ENCODE measurements at places on chromosomes 7 and 10.
A peak's percentile ranks its signal among the peaks of the same experiment; 100 is the strongest.

DNA sequence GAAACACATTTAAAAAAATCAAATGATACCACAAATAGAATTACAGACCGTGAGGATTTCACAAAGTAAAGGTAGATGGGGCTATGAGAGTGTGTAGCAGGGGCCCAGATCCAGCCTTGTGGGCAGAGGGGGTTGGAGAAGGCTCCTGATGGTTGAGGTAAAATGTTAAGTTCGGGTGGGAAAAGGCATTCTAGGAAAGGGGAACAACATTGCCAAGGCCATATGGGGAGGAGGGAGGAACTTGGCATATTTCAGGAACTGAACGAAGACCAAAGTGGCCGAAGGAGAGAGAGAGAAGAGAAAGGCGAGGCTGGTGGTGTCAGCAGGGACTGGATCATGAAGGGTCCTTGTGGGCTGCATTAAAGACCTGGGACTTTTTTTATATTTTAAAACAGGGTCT, 98.9 kb downstream of the CARD11 start:
- DNase-seq: no peak

- no peak for DNase-seq
These were observed 110.3 kb upstream of the ANLN start for GRCh38 chr7:36279200-36279925.

DNA sequence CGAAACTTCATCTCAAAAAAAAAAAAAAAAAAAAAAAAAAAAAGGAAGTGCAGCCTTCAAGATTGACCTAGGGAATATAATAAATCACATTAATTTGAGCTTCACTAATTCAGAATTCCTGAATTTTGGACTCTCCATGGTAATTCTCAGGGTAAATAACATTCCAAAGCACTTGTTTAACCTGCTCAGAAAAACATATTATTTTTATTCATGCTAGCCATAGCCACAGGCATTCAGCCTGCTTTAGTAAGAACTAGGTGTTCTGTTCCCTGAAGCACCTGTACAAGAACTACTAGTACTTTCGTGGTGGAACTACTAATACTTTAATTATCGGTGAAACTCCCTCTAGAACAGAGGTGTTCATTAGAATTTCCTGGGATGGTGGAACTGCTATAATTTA, 169.3 kb downstream of the RTKN2 start:
- DNase-seq: no peak

GRCh38 chr10:13003759-13004158, 2.2 kb upstream of the CCDC3 start:
- no peak for DNase-seq

- DNase-seq: no peak
These were observed 61.3 kb downstream of the SKIDA1 start for GRCh38 chr10:21464134-21464533.

DNA sequence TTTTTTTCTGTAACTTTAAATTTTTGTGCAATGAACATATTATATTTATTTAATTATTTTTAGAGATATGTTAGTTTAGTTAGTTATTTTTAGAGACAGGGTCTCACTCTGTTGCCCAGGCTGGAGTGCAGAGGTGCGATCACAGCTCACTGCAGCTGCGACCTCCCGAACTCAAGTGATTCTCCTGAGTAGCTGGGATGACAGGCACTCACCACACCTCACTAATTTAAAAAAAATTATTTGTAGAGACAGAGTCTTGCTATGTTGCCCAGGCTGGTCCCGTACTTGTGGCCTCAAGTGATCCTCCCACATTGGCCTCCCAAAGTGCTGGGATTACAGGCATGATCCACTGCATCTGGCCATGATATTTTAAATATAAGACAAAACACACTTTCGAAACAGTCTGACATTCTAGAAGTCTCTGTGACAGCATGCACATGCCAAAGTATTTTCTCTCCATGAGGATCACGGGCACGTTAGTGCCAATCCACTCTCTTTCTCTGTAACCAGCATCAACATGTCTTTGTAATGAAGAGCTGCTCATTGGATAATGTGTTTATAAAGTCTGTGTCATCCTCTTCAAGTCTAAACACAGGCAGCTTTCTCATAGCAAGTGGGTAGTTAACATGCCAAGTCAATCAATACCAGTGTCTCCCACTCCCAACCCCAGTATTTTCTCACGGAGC, 137.4 kb downstream of the GLI3 start:
- DNase-seq: no peak

- no peak for DNase-seq
These were observed 102.2 kb downstream of the GFRA1 start for GRCh38 chr10:116170815-116171250.

GRCh38 chr10:34219753-34220548, 595.1 kb downstream of the PARD3 start:
- no peak for DNase-seq

GRCh38 chr10:4384245-4384644, 441.8 kb upstream of the AKR1E2 start:
- no peak for DNase-seq

GRCh38 chr7:53470336-53470970, 435.0 kb downstream of the POM121L12 start:
- no peak for DNase-seq

DNA sequence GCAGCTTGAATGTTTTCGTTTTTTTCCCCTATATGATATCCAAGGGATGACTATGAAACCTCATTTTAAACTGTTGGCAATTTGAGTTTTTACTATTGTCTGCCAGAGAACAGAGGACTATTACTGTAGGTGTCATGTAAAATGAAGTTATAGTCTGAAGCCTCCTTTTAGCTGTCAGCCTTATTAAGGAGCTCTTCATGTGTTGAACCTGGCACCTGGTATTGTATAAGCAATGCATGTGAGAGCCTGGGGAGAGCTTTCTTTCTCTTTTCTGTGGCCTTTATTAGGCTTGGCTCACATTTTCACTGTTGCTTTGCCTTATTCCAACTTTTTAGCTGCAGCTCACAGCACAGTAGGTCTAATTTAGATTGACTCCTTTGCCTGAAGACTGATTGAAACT, 119.1 kb upstream of the FOXP2 start:
- no peak for DNase-seq

DNA sequence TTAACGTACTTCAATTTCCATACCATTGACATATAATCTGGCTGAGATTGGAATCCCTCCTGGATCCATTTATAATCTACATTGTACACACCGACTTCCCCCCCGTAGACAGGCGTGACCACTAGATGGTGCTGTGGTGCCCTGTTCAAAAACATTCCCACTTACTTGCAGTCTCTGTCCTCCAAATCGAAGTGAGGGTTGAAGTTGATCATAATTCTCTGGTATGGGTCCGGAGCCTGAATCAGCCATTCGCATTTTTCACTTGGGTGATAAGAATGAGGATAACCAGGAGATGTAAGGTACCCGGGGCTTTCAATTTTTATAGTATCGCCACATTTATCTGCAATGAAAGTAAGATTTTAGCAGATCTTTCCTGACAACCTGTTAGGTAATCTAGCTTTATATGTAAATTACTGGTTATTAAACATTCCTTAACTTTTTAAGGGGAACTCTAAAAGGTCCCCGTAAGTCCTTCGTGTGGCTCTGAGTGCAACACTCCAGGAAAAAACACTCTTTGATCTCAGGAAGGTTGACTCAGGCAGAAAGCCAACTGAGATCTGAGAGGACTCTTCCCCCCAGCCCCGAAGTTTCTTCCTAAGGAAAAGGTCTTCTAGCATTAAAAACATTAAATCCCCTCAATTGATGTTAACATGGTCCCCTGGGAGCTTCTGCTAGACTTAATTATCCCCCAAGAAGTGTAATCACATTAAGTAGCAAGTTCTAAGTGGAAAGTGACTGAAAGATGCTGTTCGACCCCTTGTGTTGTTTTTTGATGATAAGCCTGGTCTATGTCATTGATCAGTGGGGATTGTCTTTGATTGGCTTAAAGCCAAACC, 3.7 kb downstream of the NRP1 start:
- DNase-seq: peak; percentile 93

GRCh38 chr10:112490545-112490944, 43.5 kb downstream of the VTI1A start:
- peak; percentile 49 for DNase-seq

DNA sequence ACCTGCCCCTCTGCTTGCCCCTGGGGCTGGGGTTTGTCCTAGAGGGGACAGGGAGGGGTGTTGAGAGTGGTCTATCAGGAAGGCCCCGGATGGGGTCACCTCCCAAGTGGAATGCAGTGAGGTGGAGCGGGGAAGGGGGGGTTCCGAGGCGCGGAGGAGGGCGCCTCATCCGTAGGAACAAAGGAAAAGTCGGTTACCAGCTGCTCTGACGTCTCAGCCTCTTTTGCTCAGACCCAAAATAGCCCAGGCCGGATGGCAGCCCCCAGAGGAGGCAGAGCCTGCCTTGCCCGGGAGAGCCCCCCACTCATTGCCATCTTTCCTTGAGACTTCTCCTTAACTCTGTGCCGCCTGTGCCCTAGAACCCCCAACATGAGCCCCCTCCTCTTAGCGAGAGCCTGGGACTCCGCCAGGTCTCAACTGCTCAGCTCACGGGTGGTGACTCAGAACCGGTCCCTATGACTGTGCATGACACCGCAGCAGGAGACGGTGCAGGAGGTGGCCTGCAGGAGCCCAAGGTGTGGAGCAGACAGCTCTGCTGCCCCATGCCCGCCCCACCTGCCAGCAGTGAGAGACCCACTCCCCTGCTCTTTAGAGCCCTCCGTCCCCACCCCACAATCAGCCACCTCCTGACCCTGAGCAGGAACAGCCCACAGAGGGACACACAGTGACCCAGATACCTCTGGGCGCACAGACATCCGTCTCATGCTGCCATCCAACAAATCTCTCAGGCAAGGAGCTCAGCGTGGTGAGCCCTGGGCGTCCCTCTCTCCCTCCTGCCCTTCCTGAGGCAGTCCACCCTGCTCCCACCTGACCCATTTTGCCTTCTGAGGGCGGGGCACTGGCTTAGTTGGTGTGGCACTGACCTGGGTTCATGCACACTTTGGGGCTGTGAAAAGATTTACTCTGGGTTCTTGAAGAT, 13.1 kb downstream of the STX1A start:
- DNase-seq: no peak

DNA sequence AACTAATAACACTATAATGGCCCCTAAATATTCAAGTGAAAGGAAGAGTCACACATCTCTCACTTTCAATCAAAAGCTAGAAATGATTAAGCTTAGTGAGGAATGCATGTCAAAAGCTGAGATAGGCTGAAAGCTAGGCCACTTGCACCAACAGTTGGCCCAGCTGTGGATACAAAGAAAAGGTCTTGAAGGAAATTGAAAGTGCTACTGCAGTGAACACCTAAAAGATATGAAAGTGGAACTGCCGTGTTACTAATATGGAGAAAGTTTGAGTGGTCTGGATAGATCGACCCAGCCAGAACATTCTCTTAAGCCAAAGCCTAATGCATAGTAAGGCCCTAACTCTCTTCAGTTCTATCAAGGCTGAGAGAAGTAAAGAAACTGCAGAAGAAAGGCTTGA, 12.1 kb upstream of the SNX13 start:
- no peak for DNase-seq

DNA sequence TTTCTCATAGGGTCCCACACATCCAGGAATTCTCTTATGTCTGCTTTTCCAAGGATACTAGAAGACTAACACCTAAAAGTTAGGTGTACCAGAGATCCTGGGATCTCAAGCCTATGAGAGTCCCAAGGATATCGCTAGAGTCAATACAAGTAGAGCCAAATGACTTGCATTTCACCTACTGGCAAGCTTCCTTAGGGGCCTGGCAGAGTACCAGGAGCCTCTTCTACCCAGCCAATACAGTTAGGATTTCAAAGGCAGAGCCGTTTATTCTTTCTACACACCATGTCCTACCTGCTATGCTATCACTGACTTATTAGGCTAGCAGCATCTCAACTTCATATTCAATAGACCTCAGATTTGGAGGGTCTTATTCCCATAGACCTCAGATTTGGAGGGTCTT, 53.5 kb upstream of the UNC5B start:
- no peak for DNase-seq

GRCh38 chr10:113663908-113664307, at the start of gene NRAP:
Gene NRAP (minus strand): TSS chr10:113664041. CDS start chr10:113663882, 159 bp downstream.
- no peak for DNase-seq

DNA sequence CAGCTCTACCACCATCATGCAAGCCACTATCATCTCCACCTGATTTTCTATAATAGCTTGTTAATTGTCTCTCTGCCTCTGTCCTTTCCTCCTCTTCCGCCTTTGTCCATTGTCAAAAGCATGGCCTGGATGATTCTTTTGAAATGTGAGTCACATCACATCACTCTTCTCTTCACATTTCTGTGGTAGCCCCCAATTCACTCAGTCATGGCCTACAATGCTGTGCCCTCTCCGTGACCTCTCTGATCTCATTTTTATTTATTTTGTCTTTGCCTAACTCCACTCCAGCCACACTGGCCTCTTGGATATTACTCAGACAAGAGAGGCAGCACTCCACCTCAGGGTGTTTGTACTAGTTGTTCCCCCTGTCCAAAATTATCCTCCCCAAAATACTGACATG, 4.9 kb upstream of the ABCB4 start:
- no peak for DNase-seq

GRCh38 chr7:13821152-13821787, 168.2 kb downstream of the ETV1 start:
- no peak for DNase-seq

GRCh38 chr10:122019414-122019975, 30.5 kb downstream of the TACC2 start:
- no peak for DNase-seq

GRCh38 chr10:69153227-69153626, 26.8 kb upstream of the SUPV3L1 start:
- no peak for DNase-seq

GRCh38 chr10:116538456-116538855, 7.3 kb upstream of the PNLIP start:
- DNase-seq: no peak

DNA sequence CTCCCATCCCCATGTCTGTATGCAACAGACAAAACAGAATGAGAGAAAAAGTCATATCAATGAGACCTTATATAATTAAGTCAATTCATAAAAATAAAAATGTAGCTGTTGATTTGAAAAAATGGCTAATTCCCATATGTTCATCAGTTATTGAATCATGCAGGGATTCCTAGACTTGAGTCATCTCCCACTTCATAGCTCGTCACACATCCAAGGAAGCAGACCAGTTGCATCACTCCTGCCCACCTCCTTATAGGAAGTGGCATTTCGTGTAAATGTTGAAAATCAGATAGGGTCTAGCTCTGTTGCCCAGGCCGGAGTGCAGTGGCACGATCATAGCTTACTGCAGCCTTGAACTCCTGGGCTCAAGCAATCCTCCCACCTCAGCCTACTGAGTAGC, 56.1 kb upstream of the SH2B2 start:
- no peak for DNase-seq

DNA sequence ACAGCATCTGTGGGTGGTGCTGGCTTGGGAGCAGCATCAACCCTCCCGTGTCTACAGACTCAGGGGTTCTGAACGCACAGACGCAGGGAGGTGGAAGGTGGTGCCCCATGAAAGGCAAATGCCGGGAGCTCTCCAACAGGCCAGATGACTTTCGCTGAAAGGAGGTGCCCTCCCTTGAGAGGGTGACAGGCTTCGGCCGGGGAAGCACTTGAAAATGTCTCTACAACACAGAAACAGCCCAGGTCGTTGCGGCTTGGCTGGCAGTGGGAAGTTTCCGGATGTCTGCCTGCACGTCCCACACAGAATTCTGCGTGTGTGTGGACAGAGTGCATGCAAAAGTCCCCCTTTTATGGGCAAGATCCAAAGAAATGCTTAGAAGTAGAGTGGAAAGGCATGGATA, 239.6 kb downstream of the SKAP2 start:
- DNase-seq: no peak
